ENCODE measurements at places on chromosomes 5 and 9.

DNA sequence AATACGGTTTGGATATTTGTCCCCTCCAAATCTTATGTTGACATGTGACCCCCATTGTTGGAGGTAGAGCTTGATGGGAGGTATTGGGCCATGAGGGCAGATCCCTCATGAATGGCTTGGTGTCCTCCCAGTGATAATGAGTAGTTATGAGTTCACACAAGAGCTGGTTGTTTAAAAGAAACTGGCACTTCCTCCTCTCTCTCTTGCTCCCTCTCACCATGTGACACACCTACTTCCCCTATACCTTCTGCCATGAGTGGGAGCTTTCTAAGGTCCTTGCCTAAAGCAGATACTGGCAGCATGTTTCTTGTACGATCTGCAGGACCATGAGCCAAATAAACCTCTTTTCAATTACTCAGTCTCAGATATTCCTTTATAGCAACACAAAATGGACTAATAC, 132.0 kb downstream of the PIK3R1 start:
- DNase-seq = no peak

DNA sequence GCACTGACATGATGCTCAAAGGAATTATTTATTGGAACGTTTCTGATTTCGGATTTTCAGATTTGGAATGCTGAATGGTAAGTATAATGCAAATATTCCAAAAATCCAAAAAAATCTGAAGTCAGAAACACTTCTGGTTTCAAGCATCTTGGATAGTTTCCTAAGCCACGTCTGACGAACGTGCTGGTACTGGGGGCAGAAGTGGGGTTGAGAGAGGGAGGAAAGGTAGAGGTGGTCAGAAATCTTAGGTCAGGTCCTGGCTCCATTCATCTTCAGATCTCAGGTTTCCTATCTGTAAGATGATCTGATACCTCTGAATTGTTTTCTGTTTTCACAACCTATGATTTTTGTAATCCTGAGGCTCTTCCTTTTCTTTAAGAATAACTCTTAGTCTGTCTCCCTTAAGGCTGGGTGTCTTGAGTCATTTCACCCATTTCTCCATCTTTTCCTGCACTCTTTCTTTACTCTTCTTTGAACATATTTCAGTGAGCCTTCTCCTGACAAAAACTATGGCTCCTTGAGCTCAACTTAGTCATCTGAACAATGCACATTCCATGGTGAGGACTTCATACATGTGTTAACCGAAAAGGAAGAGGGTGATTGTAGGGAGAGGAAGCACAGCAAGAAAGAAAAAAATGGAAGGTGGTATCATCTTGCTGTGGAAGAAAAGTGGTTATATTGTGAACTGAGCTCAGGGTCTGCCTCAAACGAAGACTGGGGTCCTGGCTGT, 3.3 kb downstream of the SGCD start:
- no peak for DNase-seq

GRCh38 chr9:37582548-37583157, 6.5 kb upstream of the FBXO10 start:
- DNase-seq = no peak

- DNase-seq = no peak
These were observed 155.6 kb downstream of the ARHGAP26 start for GRCh38 chr5:142925795-142926194.

GRCh38 chr5:33583332-33583731, 142.6 kb downstream of the TARS1 start:
- DNase-seq = no peak

DNA sequence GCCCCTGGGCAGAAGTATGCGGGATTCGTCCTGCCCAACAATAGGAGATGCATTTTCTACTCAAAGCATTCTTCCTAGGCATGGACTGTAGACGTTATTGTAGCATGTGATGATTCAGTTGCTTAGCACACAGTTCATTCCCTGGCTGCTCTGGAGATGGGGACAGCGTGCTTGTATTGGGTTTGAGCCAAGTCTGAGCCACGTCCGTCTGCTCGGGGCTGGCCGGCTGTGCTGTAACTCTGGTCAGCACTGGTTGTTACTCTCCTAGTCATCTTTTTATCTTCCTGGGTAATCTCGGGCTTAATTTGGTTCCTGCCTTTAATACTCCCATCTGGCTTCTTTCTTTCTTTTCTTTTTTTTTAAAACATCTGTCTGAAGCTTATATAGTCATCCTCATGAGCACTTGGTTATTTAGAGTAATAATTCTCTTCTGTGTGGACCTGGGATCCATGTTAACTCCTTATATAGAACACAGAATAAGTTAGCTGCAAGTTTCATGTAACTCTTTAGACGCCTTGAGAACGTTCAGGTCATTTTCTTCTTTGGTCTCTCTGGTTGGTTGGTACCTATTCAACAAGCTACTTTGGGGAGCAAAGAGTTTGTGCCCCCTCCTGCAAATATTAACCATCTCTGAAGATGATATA, 118.8 kb upstream of the RPS23 start:
- DNase-seq = no peak

- DNase-seq = no peak
These were observed 53.9 kb downstream of the CSNK1A1 start for GRCh38 chr5:149497357-149497756.

GRCh38 chr5:98656125-98656795, 117.2 kb upstream of the RGMB start:
- no peak for DNase-seq

GRCh38 chr5:31990701-31991110, 183.4 kb downstream of the GOLPH3 start:
- DNase-seq = no peak

- DNase-seq = peak; percentile 37
These were observed 15.0 kb upstream of the TEX48 start for GRCh38 chr9:114696814-114697544.

- DNase-seq = no peak
These were observed 14.9 kb downstream of the ARHGEF28 start for GRCh38 chr5:73640861-73641320.

DNA sequence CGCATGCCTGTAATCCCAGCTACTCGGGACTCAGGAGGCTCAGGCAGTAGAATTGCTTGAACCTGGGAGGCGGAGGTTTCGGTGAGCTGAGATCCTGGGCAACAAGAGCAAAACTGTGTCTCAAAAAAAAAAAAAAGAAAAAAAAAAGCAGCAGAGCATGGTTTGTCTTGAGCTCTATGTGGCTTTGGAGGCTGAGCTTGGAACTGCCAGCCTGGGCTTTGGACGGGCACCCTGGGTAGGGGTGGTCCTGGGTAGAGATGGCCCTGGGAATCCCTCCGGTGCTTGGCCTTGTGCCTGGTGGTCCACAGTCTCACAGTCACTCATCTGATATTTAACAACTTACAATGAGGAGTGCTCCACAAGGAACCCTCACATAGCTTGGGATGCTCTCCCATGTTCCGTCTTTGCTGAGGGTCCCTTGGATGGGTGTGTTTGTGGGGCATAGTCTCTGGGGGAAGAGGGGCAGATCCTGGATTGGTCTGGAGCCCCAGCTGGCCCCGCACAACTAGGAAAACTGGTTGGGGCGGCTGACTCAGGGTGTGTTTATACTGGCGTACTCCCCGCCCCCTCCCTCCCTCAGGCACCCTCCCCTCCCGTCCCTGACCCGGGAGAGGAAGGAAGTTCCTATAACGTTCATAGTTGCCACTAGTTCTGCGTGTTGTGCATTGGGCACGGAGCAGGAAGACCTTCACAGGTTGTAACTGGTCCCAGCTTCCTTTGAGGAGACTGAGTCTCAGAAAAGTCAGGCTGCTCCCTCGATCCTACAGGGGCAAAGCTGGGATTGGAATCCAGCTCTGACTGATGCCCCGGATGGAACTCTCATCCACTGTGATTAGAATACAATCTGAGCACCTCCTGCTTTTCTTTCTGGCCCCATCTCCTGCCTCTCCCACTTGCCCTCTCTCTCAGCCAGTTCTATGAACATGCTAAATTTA, 11.2 kb downstream of the IER5L start:
- DNase-seq = no peak

DNA sequence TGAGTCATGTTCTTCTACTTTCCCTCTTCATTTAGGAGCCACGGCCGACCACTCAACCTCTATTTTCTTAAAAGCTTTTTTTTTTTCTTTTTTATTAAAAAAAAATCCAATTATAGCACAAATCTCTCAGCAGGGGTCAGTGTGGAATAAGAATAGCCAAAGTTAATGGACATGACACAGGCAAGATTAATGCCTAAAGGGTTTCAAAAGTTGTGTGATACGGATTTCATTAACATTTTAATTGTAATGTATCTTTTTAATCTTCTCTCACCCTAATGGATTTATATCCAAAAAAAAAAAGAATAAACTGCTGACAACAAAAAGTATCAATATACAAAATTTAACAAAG, 5.4 kb downstream of the NACC2 start:
- DNase-seq = no peak

GRCh38 chr9:108859459-108860114, 2.5 kb upstream of the ACTL7A start:
- no peak for DNase-seq

- DNase-seq = no peak
These were observed 493 bp downstream of the P4HA2 start for GRCh38 chr5:132227235-132227484.

DNA sequence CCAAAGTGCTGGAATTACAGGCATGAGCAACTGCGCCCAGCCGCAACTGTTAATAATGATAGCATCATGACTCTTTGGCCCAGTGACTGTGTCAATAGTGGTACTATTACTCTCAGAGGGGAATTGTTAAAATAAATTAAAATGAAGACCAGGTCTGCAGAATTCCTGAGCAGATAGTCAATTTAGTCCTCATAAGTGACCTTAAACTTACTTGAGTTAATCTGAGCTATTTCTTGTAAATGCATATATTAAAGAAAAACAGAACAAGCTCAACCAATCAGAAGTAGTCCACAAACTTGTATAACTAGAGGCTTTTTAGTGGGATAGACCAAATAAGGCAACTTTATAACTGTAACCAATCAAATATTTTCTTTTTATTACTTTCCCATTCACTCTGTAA, 1.7 kb upstream of the RECK start:
- no peak for DNase-seq

- no peak for DNase-seq
These were observed at the start of gene MSMP for GRCh38 chr9:35754264-35754663. MSMP (minus strand) TSS chr9:35754276; CDS start chr9:35754129, 147 bp downstream.

GRCh38 chr5:139895647-139896046, 100.0 kb downstream of the PSD2 start:
- DNase-seq = no peak

DNA sequence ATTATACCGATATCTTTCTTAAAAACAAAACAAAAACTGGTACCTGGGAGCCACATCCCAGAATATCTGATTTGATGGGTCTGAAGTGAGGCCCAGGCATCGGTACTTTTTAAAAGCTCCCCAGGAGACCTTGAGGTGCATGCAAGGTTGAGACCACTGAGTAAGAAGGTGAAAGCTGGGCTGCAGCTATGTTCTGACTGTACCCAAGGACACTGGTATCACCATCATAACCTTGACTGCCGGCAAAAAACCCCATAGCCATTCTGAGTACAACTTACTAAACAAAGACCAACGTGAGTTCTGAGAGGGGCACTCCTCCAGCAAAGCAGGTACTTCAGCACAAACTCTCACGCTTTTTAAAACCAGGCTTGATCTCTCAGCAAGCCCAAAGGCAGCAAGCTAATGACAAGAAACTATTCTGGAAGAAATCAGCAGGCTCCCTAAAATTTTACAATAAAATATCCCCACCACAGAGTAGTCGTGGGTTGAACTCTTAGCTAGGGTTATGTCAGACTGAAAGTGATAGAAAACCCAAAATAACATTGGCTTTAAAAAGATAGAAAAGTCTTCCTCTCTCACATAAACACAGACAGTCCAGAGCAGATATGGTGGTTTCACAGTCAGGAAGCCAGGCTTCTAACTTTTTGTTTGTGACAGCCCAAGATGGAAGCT, 263.9 kb downstream of the SAXO1 start:
- no peak for DNase-seq

- no peak for DNase-seq
These were observed 9.9 kb downstream of the SRP19 start for GRCh38 chr5:112870966-112871365.

GRCh38 chr5:7396713-7397454, 946 bp downstream of the ADCY2 start:
- DNase-seq = no peak

- peak; percentile 62 for DNase-seq
These were observed 13.3 kb upstream of the RECK start for GRCh38 chr9:36023260-36024048.

GRCh38 chr9:69745716-69746437, 13.9 kb downstream of the PTAR1 start:
- DNase-seq = no peak

- no peak for DNase-seq
These were observed 11.9 kb downstream of the EEIG1 start for GRCh38 chr9:127968700-127969383.

DNA sequence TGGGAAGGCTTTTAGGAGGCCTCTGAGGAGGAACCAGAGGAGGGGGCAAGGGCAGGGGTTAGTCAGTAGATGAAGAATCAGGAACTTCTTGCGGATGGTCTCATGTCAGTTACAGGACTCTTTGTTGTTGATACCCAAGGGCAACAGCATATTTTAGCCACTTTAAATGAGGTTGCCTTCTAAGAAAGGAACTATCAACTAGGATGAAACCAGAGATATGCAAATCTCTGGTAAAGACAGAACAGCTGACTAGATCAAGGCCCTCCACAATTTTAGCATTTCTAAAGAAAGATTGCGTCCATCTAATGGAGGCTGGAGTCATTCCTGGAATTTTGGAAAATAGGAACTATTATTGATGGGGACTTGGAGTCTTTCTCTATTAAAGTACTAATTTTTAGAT, 57.7 kb upstream of the KLF4 start:
- no peak for DNase-seq

DNA sequence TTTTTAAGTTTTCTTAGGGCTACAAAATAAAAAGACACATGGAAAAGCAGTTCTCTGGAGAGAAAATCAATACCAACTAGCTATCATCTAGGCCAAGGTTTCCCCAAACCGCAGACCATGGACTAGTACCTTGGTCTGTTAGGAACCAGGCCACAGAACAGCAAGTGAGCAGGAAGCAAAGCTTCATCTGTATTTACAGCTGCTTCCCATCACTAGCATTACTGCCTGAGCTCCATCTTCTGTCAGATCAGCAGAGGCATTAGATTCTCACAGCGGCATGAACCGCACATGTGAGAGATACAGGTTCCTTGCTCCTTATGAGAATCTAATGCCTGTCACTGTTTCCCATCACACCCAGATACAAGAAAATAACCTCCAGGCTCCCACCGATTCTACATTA, 1907.6 kb upstream of the ACO1 start:
- no peak for DNase-seq

- DNase-seq = no peak
These were observed 6.4 kb downstream of the CEMIP2 start for GRCh38 chr9:71761938-71762353.

GRCh38 chr9:119375892-119376291, 6.7 kb upstream of the BRINP1 start:
- no peak for DNase-seq

- DNase-seq = no peak
These were observed 67.6 kb downstream of the SHB start for GRCh38 chr9:38001430-38001829.

DNA sequence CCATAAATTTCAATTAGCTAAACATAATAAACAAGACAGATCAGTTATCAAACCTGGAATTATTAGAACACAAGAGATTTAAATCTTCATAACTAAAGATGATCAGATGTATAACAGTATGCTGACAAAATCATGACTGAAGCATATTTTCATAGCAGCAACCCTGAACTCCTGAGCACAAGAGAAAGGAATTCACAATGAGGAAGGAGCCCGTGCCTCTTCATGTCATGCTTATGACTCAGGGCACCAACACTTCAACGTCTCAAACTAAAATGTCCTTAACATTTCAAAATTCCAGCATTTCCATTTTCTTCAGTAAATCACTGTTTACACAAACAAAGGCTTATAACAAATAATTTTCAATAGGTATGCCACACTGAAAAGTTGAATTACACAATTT, 6.7 kb downstream of the AP3B1 start:
- no peak for DNase-seq

- DNase-seq = peak; percentile 19
These were observed 984 bp downstream of the STXBP1 start for GRCh38 chr9:127612939-127613582.
